ENCODE measurements at places on chromosomes 5 and 9.

DNA sequence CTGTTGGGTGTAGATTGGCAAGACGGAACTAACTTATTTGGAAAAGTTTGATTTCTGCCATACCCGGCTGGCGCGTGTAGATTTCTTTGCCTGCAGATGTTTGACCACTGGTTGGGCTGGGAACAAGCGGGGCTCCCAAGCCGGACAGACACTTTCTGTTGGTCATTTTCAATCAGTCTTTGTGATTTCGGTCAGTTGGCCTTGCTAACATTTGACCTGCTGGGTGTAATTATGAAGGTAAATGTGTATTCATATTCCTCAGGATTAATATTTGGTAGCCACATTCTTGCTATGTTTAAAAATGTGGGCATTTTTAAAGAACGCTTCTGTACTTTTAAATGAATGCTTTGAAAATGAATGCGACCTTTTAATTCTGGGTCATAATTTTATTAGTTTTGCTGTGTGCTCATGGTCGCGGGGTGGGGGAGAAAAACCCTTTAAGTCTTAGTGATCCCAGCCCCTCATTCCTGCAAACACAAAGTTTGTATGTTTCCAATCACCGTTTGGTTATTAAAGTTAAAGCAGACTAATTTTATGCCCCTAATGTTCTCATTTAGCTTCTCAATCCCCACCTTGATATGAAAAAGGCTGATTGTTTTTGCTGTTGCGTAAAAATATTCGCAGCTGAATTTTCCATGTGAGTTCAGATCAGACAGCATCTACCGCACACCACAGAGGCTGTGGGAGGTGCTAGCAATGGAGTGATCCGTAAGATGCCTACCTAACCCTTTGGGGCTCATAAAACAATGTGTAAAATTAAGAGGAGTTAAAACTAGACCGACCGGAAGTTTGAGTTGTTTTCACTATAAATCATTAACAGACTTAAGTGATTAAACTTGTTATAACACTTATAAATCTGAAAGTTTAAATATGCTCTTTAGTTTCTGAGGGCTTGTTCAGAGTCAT, 1.5 kb downstream of the RASGRF2 start:
- DNase-seq, result peak; percentile 20
- H3K36me3 ChIP-seq, result no peaks in the 10 kb centered on the region
- H3K27ac ChIP-seq, result peak overlapping the region; percentile 49

DNA sequence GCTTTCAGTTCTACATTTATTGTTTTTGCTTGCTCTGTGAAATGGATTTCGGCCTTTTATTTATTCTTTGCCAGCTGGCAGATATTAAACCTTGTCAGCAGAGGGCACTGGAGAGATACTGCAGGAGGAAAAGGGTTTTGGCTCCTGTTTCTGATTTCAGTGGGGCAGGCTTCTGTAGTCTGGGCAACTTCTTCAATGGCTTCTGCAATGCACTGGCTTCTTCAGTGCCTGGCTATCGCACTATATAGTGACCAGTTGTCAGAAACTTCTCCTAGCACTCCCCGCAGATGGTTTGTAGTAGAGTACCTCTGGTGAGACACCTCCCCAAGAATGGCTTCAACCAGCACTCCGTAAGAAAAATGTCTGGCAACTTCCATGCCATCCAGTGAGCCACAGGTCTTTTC, 3.2 kb upstream of the NFX1 start:
- H3K27me3 ChIP-seq, result no peaks in the 10 kb centered on the region
- peaks cover 8% of the 10 kb centered on the region for H3K36me3 ChIP-seq
- DNase-seq, result no peak
- no peak overlapping the region for H3K4me3 ChIP-seq
- no peak overlapping the region for H3K27ac ChIP-seq

DNA sequence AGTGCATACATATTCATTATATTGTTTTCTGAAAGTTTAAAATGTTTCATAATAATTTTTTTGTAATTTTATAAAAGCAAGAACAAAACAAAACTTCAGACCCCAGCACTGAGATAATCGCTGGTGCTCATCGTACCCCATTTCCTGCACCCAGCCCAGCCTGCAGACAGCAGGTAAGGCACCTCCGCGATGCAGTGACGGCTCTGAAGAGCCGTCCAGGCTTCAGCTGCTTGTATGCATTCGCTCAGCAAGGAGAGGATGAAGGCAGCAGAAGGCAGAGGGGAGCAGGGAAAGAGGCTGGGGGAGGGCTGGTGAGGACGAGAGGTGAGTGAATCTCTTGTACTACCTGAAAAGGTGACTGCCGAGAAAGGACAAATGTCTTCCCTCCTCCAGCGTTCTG, 153.5 kb downstream of the TTLL11 start:
- H3K4me3 ChIP-seq, result no peak overlapping the region
- no peaks in the 10 kb centered on the region for H3K27me3 ChIP-seq
- no peaks in the 10 kb centered on the region for H3K4me1 ChIP-seq
- no peak for DNase-seq
- no peak overlapping the region for H3K27ac ChIP-seq

DNA sequence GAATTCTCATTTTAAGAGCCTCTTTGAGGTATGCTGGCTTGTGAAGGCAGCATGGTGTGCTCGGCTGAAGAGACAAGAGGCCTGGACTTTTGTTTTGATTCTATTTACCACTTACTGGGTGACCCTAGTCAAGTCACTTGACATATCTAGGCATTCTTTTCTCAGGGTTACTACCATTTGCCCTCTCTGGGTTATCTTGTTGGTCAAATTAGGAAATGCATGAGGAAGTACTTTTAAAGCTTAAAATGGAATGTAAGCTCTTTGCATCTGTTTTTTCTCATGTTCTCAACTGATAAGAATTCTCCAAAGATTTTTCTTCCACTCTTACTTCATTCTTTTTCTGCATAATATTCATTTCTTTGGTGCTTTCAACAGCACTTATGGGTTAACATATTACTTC, 173.1 kb downstream of the PLK2 start:
- no peak overlapping the region for H3K4me3 ChIP-seq
- no peak overlapping the region for H3K27ac ChIP-seq
- DNase-seq, result no peak
- no peaks in the 10 kb centered on the region for H3K27me3 ChIP-seq
- no peaks in the 10 kb centered on the region for H3K4me1 ChIP-seq
- H3K36me3 ChIP-seq, result no peaks in the 10 kb centered on the region

DNA sequence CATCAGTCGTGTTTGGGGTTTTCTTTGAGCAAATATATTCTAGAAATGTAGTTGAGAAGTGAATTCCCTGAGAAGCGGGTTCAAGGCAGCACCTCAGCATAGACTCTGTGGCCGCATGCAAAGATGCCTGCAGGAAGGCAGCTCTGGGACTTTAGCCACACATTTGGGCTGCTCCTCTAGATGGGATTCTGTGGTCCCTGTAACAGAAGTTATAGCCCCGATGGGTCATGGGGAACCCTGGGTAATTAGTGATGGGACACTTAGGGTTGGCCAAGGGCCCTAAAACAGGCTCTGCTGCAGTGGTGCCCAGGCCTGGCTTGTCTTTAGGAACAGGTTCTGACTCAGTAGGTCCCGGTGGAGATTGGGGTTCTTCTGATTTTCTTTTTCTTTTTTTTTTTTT, 36.8 kb downstream of the PHF2 start:
- DNase-seq, result no peak
- H3K4me1 ChIP-seq, result peaks cover 4% of the 10 kb centered on the region
- H3K27ac ChIP-seq, result no peak overlapping the region
- no peaks in the 10 kb centered on the region for H3K27me3 ChIP-seq
- no peaks in the 10 kb centered on the region for H3K36me3 ChIP-seq

GRCh38 chr9:7360513-7360912, 439.1 kb downstream of the DMAC1 start:
- no peak overlapping the region for H3K27ac ChIP-seq
- H3K4me3 ChIP-seq, result no peak overlapping the region
- H3K27me3 ChIP-seq, result no peaks in the 10 kb centered on the region
- H3K4me1 ChIP-seq, result no peaks in the 10 kb centered on the region
- no peaks in the 10 kb centered on the region for H3K36me3 ChIP-seq
- DNase-seq, result no peak

DNA sequence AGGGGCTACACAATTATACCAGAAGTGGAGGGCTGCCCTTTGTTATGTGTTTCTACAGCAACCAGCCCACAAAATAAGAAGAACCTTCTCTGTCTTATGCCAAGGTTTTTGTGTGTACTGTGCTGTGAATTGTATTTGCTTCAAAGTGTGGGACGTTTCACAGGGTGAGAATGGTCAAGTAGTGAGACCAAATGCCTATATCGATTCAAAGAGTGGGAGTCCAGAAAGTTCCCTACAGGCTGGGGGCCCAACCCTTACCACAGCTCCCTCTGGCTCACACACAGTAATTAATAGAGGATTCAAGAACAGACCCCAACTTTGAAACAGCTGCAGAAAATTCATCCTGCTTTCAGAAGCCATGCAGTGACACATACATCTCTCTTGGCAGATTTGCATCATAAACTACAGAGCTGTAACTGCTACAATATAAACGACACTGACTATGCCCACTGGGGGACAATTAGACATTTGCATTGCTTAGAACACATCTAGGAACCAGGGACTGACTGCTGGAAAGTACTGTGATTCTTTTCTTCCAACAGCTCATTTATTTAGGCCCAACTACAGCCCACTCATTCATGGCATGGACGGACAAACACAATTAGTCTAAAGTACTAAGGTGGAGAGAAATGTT, 12.8 kb downstream of the ENC1 start:
- H3K27me3 ChIP-seq, result no peaks in the 10 kb centered on the region
- no peak overlapping the region for H3K27ac ChIP-seq
- DNase-seq, result no peak
- no peak overlapping the region for H3K4me3 ChIP-seq
- no peaks in the 10 kb centered on the region for H3K4me1 ChIP-seq

DNA sequence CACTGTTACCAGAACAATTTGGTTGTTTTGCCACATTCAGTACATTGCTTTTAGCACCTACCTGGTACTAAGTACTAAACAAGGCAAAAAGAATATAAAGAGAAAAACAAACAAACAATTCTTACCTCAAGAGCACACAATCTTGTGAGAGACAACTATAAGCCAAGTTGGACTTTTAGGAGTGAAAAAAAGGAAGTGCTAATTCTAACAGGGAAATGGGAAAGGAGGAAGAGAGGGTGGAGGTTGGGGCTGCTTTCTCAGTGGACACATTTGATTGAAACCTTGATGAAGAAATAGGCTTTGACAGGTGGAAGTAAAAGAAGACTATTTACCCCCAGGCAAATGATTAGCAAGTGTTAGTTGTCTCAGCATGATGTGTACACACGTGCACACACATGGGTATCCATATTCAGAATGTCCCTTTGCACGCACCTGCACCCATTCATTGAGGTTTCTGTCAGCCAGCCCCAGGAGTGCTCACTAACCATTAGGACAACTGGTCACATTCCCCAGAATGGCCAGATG, 302.6 kb downstream of the ACTL7B start:
- no peaks in the 10 kb centered on the region for H3K4me1 ChIP-seq
- no peaks in the 10 kb centered on the region for H3K27me3 ChIP-seq
- no peak overlapping the region for H3K27ac ChIP-seq
- DNase-seq, result no peak

- H3K27me3 ChIP-seq, result no peaks in the 10 kb centered on the region
- DNase-seq, result no peak
- no peaks in the 10 kb centered on the region for H3K4me1 ChIP-seq
- no peaks in the 10 kb centered on the region for H3K36me3 ChIP-seq
- H3K4me3 ChIP-seq, result no peak overlapping the region
- no peak overlapping the region for H3K27ac ChIP-seq
Measured at GRCh38 chr9:18666986-18667772, 193.2 kb downstream of the ADAMTSL1 start.

- DNase-seq, result no peak
- no peak overlapping the region for H3K27ac ChIP-seq
- H3K36me3 ChIP-seq, result no peaks in the 10 kb centered on the region
- no peak overlapping the region for H3K4me3 ChIP-seq
- no peaks in the 10 kb centered on the region for H3K4me1 ChIP-seq
- no peaks in the 10 kb centered on the region for H3K27me3 ChIP-seq
Measured at GRCh38 chr5:53237876-53238275, 128.3 kb upstream of the MOCS2 start.

GRCh38 chr5:77029376-77029885, 773 bp upstream of the AGGF1 start:
- H3K27ac ChIP-seq, result peak overlapping the region; percentile 69
- H3K4me3 ChIP-seq, result peak overlapping the region; percentile 93
- peaks cover 15% of the 10 kb centered on the region for H3K4me1 ChIP-seq
- H3K36me3 ChIP-seq, result peaks cover under 1% of the 10 kb centered on the region
- no peaks in the 10 kb centered on the region for H3K27me3 ChIP-seq

DNA sequence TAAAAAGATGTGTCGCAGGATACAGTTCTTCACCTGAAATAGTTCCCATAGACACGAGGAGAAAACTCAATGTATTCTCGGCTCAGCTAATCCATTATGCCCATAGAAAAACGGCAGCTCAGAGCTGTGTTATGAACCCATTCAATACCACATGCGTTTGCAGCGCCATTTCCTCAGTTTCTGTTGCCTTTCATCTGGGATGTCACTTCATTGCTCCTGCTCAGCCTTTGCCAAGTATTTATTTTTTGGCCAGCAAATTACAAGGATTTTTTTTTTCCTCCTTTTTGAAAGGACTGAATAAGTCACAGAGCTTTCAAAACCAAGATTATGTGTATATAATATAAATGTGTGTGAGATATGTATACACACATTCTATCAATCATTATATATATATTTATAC, 280.9 kb downstream of the MARCHF11 start:
- DNase-seq, result no peak
- H3K4me1 ChIP-seq, result no peaks in the 10 kb centered on the region
- H3K27ac ChIP-seq, result no peak overlapping the region

Data from effector memory CD4-positive, alpha-beta T cell (primary cell).